ENCODE measurements at places on chromosomes 13 and 19.

DNA sequence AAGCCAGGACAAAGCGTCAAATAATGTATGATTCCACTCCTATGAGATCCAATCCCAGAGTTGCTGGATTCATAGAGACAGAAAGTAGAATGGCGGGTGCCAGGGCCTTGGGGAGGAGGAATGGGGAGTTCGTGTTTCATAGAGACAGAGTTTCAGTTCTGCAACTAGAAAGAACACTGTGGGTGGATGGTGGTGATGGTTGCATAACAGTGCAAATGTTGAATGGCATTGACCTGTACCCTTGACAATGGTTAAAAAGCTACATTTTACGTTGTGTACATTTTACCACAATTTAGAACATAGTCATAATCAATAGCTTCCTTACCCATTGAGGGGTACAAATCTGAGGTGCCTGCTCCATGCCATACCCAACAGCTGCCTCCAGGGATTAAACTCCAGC lies 33.4 kb downstream of the MBD3L2B start:
- DNase-seq: no peak

DNA sequence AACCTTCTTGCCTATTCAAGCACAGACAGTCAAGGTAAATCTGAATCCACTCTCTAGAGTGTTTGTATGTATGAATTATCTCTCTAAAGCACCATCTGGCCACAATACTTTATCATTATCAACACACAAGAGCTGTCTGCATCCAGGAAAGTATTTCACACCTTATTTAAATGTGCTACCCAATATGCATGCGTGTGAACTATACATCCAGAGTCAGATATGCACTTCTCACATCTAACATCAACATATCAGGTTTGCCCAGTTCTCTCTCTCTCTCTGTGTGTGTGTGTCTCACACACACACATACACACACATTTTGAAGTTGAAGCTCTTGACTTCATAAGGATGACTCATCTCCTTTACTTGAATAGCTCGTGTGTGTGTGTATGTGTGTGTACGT lies 697.5 kb upstream of the PCDH20 start:
- DNase-seq: no peak

DNA sequence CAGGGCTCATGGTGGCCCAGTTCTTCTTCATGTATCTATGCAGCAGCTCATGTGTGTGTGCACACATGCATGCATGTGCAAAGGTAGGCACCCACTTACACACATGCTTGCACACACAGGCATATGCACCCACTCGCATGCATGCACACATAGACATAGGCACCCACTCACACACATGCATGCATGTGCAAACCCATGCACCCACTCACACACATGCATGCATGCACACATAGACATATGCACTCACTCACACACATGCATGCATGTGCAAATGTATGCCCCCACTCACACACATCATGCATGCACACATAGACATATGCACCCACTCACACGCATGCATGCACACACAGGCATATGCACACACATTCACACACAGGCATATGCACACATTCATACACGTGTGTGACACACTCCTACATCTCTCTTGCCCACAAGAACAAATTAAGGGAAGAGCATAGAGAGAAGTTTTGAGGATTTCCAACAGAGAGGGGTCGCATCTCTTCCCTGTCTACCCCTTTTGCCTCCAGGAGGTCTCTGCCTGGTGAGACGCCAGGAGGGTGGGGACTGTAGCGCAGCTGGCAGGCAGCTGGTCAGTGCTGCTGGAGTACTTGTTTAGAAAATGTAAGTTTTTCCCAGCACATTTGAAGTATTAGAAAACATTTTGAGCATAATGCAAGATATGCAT lies 63.9 kb upstream of the ARHGEF7 start:
- no peak for DNase-seq

DNA sequence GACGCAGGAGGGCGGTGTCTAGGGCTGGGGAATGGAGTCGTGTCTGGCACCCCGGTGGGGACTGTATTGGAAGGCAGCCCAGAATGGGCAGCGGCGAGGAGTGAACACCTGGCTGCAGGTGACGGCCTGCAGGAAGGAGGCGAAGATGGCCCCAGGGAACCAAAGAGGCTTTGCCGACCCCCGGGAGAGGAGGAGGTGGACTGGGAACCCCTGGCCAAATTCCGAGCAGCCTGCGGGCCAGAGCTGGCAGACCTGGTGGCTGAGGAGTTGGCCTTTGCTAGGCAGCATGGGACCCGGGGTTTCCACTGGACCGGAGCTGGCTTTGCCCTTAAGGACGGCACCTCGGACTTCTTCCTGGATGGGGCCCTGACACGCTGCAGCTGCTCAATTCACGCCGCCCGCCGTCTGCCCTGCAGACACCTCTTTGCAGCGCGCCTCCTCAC lies 25.9 kb downstream of the ZSWIM9 start:
- no peak for DNase-seq

DNA sequence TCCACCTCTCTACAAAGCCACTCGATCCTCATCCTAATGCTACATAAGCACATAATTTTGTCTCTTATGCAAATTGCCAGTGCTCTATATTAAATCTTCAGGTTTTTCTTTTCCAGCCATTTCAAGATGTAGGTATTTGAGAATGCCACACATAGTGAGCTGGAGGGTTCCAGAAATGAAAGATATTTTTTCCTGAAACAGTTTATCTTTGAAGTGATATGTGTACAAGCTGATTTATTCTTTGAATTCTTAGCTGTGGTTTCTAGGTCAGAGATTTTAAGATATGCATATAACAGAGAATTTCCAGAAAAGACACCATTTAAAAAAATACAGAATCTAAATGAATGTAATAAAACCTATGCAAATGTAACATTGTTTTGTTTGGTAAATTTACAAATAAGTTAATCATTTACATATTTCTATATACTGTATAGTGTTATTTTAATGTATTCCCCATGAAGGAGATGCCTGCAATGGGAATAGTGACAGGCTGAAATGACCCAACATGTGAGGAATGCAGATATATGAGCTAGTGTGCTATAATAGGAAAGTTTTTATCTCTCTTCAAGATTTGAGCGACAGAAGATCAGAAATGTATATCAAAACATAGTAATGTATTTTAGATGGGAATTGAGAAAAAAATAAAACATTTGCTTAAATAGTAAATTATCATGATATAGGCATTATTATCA lies 570.2 kb downstream of the SLITRK1 start:
- no peak for DNase-seq

DNA sequence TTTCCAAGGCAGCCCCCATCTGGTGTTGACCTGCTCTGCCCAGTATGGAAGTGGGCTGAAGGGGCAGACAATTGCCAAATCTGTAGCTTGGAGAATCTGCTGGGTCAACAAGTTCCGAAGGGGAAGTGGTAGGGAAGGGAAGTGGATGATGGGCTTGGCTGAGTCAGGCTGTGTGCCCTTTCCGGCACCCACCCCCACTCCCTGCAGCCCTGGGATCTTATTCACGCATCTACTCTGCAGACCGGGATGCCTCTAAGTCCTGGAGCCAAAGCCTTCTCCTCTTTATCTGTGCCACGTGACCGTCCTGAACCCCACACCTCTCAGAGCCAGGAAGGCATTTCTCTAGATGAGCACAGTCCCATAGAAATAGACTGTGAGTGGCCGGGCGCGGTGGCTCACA lies 7.5 kb upstream of the C5AR2 start:
- no peak for DNase-seq

DNA sequence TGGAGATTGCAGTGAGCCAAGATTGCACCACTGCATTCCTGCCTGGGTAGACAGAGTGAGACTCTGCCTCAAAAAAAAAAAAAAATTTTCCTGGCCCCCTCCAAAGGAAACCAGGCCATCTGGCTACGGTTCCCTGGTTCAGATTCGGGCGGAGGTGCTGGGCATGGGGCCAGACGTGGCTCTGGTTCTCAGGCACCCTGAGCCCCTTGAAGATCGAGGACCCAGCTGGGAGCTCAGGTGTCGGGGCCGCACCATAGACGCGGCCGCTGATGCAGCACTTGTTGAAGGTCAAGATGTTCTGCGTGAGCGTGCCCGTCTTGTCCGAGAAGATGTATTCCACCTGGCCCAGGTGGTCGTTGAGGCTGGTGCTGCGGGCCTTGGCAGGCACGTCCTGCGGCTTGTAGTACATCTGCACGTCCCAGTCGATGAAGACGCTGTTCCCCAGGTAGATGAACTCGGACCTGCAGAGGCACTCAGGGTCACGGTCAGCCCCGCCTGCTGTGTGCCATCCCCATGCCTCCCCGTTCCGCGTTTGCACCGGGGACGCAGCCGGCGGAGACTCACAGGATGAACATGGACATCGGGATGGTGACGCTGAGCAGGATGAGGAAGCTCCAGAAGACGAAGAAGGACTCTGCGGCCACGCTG lies 12.3 kb downstream of the ATP8B3 start:
- DNase-seq: no peak

DNA sequence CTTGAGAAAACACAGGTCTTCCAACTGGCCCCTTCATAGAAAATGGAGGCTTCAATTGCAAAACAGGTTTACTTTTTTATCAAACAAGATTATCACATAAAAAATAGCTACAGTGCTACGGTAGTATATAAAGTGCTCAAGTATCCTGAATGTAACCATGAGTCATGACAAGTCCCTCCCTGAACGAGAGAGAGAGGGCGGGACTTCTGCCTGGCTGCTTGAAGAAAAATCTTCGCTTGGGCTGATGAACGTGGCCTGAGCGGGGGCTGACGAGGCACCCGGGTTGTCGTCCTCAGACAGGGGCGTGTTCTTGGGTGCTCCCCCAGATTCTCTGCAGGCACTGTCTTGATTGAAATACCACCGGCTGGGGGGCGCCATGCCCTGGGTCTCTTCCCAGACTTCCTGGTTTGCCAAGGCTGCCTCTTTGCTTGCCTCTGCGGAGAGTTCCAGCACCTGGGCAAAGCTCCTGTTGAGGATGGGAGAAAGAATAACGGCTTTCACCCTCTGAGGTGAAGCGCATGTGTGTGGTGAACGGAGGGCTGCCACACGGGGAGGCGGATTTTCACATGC lies 23.2 kb upstream of the CPAMD8 start:
- no peak for DNase-seq

- no peak for DNase-seq
These were observed 299.1 kb upstream of the OBI1 start for GRCh38 chr13:78958006-78958405.

DNA sequence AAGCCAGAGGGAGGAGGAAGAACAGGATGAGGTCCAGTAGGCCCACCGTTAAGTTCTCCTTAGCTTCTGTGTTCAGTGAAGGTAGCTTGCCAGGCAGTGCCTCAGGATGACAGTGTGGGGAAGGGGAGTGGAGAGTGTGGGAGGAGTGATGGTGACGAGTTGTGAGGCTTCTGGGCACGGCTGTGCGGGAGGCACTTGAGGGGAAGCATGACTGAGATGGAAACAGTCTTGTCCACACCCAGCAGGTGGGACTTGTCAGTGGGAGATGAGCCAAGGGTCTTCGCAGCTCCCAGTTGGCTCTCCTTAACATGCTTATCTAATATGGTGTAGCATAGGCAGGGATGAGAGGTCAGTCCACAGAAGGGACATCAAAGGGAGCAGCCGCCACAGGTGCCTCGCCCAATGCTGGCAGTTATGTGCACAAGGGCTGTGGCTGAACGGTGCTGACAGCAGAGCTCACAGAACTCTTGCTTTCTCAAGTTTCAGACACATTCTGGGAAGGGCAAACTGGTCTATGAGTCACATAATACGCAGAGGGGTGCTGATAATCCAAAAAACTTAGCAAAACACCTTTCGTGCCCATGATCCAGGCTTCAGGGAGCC lies 47.5 kb downstream of the OXGR1 start:
- DNase-seq: no peak

DNA sequence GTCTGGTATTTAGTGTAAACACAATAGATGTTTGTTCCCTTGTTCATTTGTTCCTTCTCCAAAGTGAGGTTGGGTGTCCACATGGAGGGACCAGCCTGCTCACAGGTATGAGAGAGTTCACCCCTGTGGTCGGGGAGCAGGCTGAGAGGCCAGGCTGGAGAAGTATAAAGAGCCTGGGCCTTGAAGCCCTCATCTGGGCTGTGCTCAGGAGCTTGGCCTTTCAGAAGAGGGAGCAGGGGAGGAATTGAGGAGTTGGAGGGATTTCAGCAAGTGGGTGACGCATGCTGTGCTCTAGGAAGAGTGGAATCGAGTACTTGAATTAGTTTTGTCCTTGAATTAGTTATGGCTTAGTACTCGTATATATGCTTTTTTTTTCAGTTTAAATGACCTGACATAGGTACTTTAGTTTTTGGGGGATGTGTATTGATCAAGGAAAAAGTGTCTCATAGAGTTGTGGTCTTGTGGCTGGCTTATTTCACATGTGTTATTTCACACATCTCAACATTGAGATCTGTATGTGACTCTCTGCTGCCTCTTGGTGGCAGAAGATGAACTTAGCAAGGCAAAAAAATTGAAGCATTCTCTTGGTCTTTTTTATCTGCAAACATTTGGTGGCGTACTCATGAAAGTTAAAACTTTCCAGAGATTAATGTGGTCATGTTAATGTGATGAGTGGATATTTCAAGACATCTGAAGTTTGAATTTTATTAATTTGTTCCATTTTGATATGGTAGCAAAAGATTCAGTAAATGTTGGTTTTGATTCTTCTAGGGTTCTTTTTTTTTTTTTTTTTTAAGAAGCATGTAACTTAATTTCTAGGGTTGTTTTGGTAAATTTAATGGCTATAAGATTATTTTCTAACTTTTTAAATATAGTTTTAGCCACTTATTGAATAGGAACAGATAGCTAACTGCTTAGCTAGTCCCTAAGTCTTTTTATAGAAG lies 54.3 kb downstream of the SLAIN1 start:
- DNase-seq: peak; percentile 28

DNA sequence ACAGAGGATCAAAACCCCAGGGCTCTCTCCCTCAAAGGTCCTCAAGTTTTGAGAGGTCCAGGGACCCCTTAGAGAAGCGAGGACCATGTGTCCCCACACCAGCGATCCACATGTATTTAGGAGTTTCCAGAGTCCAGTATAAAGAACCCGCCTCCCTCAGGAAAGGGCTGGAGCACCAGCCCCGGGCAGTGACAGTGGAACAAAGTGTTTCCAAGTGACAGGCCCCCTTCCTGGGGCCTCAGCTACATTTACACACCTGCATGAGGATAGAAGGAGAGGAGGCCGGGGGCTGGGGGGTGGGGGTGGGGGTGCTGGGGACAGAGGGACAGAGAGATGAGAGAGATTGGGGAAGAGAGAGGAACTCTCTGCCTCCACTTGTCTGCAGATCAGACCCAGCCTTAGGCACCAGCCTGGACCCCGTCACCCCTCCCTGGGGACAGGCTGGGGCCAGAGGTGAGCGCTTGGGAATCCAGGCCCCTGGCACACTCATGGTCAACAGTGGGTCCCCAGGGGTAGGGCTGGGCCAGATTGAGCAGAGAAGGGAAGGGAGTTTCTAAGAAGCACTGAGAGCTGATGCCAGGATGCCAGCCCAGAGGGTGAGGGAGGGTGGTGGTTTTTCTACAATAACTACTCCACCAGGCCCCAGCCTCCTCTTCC lies 802 bp downstream of the BCAM start:
- no peak for DNase-seq

- DNase-seq: no peak
These were observed 67.3 kb upstream of the TSHZ3 start for GRCh38 chr19:31416548-31416947.

GRCh38 chr13:38804061-38804460 lies 117.2 kb downstream of the FREM2 start:
- no peak for DNase-seq

Measured in GM18507 (cell line).